ENCODE measurements at places on chromosomes 1 and 21. TPM values are rescaled to one million over a fixed set of nuclear protein-coding genes. Genes with fewer than 3 reads are reported as not detected.

GBP7 gene
- total RNA-seq = 0.11 TPM

DVL1 gene
- 93.0 TPM for total RNA-seq

GBP5 gene
- total RNA-seq = 0.44 TPM

GRCh38 chr21:25457411-25457810, 149.9 kb downstream of the MRPL39 start:
- no peak for DNase-seq

DNA sequence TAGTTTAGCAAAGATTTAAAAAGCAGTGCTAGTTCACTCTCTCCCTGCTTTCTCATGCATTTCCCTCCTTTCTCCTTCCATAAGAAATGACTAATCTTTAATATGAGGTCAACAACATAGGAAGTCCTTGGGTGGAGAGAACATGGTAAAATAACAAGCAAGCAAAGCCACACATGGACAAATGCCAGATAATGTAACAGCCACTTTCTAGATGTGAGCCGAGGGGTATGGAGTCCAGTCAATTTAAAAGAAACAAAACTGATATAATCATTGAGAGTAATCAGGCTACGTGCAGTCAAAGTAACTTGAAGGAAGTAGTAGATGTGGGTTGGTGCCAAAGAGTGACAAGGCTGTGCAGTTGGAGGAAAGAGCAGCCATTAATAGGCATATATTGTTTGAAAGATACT, 69.6 kb downstream of the DUSP10 start:
- DNase-seq = no peak

GRCh38 chr1:59332983-59333382, 36.1 kb downstream of the FGGY start:
- no peak for DNase-seq

GRCh38 chr1:196152975-196153374, 455.3 kb downstream of the KCNT2 start:
- no peak for DNase-seq

DNA sequence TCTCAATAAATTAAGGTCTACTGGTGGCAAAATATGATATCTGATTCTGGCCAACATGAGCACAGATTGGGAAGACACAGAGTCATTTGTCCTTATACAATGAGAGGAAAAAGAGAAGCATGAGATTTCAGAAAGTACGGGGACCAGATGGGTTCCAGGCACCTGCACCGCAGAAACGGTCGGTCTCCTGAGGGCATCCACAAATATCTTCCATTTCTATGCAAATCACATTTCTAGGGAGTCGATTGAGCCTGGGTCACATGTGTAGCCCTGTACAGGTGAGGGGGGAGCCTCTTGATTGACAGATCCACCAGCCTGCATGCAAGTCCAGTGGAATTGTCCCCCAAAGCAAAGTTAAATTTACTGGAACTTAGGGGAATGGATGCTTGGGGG, 415.6 kb downstream of the NPHP4 start:
- no peak for DNase-seq

DNA sequence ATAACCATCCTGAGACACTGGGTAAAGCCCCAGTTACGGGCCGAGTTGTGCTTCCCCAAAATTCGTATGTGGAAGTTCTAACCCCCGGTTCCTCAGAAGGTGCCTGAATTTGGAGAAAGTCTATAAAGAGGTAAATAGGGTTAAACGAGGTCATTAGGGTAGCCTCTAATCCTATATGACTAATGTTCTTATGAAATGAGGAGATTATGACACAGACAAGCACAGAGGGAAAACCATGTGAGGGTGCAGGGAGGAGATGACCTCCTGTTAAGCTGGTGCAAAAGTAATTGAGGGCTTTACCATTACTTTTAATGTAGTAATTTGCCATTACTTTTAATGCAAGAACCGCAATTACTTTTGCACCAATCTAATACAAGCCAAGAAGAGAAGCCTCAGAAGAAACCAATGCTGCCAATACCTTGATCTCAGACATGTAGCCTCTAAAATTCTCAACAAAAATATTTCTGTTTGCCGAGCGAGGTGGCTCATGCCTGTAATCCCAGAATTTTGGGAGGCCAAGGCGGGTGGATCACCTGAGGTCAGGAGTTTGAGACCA, 260.8 kb downstream of the GPATCH2 start:
- DNase-seq = no peak

GRCh38 chr1:44174630-44175029, 33.2 kb upstream of the KLF18 start:
- DNase-seq = no peak

- DNase-seq = no peak
Observed at GRCh38 chr21:37498664-37499063, 132.1 kb downstream of the DYRK1A start.

All from left ventricle myocardium inferior (tissue), 1 donor.